ENCODE measurements at places on chromosomes 11 and 22.

DNA sequence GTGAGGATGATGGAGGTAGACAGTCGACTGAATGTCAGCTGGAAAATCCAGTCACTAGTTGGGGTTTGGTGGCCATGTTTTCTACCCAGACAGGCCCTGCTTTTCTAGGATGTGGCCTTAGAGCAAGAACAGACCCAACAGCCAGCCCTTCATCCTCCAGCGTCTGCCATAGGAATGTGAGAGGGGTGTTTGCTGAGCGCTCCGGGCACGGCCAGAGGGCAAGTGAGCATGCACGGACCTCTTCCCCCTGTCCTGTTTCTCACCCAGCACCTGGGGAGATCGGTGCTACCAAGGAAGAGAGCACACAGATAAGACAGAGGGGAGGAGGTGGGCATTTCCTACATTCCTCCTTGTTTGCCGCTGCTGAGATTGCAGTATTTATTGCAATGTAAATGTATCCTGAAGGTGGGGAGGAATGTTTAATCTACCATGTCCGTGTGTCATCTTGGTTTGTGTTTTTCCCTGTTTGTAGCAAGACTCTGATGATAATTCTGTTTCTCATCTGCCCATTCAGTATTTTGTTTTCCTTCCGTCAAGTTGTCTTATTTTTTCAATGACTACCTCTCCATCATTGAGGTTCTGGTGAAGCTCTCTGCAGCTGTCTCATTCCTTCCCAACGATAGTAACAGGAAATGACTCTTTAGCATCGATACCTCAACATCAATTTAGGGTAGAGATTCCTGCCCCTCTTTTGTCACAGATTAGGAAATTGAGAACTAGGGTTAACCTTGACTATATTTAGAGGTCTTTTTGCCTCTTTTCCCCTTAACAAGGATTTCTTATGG is 4.9 kb upstream of the ATF4 start:
- no peak for DNase-seq

GRCh38 chr22:29072979-29073617 is at the start of gene KREMEN1:
KREMEN1 (plus strand) TSS chr22:29073035; CDS start chr22:29073131, 96 bp downstream.
- no peak for DNase-seq

- no peak for DNase-seq
Measured at GRCh38 chr11:130787092-130787616, 129.1 kb downstream of the SNX19 start.

DNA sequence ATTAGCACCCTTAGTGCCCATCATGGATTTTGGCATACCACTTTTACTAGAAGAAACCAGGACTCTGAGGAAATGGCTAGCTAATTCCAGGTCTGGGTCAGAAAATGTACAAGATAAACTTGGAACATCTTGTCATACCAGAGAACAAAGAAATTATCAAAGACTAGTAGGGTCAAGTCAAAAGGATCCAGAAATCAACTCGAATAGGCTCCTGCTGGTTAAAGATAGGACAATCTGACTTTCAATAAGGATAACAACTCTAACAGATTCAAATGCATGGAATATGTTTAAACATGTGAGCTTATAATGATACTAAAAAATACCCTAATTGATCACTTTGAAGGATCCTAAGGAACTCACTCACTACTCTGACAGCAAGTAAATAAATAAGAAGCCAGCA is 18.9 kb downstream of the GAB2 start:
- no peak for DNase-seq

DNA sequence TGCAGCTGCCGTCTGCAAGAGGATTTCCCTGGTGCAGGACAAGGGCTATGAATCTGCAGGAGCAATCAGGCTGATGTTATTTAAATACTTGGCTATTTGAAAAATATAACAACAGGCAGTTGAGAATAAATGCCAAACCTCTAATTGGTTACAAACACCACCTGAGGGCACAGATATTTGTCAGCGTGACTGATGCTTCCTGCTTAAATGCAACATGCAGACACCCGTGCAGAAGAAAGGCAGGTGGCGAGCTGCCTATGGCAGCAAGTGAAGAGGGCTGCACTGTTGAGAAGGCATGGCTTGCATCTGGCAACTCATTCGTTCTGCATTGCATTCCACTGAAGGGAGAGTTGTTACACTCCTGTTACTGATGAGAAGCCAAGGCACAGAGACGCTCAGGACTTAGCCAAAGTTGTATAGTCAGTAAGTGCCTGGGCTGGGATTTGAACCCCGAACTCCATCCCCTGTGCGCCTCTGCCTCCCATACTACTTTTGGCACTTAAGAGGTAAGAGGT is 350.6 kb downstream of the TENM4 start:
- no peak for DNase-seq

GRCh38 chr11:103453126-103453525 is 343.9 kb downstream of the DYNC2H1 start:
- DNase-seq: no peak

DNA sequence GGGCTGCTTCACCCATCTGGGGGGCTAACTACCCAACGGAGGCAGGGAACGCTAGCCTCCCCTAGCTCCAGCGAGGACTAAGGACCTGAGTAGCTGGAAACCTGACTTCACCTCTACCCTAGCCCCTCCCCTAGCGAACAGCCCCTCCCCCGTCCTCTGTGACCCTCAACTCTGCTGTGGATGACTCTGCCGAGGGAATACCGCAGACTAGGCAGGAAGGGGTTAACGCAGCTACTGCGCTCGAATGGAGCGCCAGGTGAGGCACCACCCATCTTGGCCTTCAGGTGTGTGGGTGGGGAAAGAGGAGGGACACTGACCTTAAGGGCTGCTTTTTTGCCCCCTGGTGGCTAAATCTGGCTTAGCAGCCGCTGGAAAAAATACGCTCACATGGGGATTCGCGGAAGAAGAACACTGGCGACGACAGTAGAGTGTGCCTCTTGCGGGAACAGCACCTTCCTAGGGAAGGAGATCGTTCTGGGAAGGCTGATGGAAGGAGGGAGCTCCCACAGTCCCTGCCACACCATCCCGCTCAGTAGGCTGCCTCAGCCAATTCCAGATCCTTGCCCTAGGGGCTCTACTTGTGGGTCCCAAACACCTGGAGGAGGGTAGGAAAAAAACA is 4.5 kb upstream of the BCL9L start:
- no peak for DNase-seq
